ENCODE measurements at places on chromosomes 16 and 17.

- DNase-seq, result no peak
These were observed 8.4 kb downstream of the NDUFAB1 start for GRCh38 chr16:23587726-23588125.

GRCh38 chr17:3693141-3693540 lies 2.8 kb downstream of the P2RX5 start:
- no peak for DNase-seq

DNA sequence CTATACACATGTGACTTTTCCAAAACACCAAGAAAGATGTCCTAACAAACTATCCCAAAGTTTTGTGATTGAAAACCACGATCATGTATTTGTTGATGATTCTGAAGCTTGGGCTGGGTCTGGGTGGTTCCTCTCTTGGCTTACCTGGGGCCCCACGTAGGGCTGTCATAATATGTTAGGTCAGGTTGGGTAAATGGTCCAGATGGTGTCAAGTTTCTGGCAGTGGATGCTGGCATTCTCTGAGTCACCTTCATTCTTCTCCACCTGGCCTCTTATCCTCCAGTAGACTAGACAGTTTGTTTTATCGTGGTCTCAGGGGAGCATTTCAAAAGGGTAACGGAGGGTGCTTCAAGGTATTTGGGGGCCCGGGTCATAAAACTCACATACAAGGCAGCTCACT lies 39.4 kb downstream of the SYCE1L start:
- no peak for DNase-seq

DNA sequence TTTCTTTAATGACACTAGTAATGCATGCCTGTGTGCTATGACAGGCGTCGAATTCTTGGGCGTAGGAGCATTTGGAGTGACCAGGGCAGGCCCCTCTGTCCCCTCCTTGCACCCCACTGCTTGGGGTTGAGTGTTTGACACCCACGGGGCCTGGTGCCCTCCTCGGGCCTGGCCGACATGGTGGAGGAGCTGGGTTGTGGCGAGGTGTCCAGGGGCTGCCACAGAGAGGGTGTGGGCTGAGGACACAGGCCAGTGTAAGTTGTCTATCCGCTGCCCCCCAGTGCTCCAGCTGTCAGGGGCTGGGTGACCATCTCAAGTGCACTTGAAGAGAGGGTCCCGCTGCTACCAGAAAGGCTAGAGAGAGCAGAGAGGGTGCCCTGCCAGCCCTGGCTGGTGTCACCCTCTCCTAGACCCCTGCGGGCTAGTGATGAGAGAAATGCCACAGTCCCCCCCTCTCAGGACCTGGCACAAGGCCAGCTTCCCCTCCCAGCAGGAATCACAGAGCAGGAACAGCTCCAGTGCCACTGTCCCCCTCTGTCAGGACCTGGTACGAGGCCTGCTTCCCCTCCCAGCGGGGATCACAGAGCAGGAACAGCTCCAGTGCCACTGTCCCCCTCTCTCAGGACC lies 30.5 kb downstream of the MGRN1 start:
- no peak for DNase-seq

DNA sequence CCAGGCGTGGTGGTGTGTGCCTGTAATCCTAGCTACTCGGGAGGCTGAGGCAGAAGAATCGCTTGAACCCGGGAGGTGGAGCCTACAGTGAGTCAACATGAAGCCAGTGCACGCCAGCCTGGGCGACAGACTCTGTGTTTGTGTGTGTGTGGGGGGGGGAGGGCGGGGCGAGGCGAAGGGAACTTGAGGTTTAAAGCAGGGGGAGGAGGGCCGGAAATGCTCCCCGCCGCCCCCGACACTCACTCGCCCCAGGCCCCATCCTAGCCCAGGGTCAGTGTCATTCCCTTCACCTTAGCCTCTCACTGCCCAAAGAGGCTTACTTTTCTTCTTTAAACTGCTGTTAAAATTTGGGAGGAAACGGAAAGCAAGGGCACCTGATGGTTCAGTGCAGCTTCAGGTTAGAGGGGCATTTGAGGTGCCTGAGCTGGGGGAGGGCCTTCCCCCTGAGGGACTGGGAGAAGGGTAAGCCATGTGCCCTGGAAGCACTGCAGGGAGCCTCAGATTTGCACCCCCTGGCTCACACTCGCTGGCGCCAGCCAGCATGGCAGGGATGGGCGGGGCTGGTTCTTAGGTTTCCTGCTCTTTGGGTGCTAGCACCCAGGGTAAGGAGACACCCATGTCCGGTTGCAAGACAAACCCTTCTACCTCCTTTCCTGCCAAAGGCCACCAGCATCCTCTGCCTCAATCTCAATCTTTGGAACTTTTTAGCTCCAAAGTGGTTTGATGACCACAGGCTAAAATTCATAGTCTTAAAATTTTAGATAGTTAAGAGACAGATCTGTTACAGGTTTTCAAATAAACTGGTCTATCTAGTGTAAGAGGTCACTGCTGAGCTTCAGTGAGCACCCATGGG lies 2.2 kb upstream of the LIMD2 start:
- DNase-seq, result peak; percentile 56

DNA sequence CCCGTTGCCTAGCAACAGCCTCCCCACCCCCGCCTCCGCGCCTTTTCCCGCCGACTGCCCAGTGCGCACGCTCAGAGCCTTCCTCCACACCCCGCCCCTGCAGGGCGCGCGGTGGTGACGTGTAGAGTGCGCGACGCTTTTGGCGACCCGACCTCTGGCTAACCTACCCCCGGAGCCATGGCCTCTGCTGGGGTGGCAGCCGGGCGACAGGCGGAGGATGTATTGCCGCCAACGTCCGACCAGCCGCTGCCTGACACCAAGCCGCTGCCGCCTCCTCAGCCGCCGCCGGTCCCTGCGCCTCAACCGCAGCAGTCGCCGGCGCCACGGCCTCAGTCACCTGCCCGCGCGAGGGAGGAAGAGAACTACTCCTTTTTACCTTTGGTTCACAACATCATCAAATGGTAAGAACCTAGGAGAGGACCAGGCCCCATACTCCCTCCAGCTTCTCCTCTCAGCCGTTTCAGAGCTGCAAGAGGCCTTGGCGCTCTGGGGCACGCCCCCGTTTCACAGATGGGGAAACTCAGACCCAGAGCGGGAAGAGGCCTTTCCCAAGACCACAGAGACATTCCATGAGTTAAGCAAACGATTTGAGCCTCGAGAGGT lies at the start of gene MED9:
MED9 (plus strand) TSS at position 136 of the 603 bp plus-strand sequence; CDS start at position 178, 42 bp downstream.
- DNase-seq, result peak; percentile 90

All from stimulated activated CD8-positive, alpha-beta memory T cell treated with anti-CD3 and anti-CD28 coated beads, Interleukin-12 subunit alpha, Interleukin-12 subunit beta, amount 100 ng/mL, for 4 hours (primary cell).